ENCODE measurements at places on chromosomes 3 and 15. TPM values are rescaled to one million over a fixed set of nuclear protein-coding genes. Genes with fewer than 3 reads are reported as not detected.

Gene C3orf20
- polyA plus RNA-seq, result 0.38 TPM

Gene RARRES1
- polyA plus RNA-seq, result 38.8 TPM

Gene ACOX2
- 38.7 TPM for polyA plus RNA-seq

DNA sequence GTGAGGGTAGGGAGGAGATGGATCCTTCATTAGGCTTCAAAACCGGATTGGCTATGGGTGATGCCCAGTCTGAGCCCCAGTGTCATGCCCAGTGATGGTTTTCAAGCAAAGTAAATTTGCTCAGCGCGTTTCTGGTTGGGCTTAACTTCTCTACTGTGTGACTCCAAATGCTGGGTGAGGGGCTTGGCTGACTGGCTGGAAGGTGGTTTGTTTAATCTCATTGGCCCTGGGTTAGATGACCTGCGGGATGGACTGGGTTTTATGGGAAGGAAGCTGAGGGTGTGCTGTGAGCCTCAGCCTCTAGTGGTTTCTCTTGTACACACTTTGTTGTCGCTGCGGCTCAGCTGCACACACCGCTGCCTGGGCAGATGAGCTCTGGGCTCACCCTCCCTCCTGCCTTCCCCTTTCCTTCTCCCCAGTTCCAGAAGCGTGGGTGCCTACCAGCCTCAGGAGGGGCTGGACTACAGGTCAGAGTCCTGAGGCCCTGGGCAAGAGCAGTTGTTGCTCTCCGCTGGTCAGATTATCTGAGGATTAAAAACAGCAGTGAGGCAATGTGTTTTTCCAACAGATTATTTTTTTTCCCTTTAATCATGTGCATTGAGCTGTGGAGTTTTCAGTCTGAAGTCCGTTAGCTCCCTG is 18.6 kb downstream of the PDIA5 start:
- no peak for DNase-seq

DNA sequence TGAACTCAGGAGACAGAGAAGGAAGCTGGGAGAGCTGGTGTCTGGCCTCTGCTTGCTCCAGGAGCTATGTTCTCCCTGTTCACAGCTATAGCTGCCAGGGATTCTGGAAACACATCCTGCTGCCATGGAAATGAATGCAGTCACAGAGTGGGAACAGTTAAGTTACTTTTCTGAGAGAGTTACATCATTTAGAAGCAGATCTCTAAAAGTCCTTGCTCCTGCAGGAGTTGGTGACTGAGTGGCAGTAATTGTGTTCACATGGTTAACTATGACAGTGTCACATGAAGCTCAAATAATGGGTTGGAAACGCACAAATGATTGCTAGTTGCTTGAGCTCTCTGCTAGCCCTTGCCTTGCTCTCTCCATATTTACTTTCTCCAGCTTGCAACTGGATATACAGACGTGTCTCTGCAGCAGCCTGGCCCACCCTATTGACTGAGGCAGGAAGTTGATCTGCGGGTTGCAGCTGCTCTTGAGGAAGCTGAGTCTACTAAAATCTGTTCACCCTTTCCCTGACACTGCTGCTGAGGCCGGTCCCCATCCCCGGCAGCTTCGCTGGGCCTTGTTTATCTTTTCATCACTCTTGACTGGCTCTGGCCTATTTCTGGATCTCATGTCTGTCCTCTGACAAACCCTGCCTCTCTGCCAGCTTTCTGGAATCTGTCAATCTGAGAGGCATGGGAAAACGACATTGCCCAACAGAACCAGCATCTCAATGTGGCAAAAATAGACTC is 16.7 kb upstream of the ISLR start:
- no peak for DNase-seq

Gene GPR156
- polyA plus RNA-seq, result 2.3 TPM

Gene ITIH3
- 6.0 TPM for polyA plus RNA-seq

DNA sequence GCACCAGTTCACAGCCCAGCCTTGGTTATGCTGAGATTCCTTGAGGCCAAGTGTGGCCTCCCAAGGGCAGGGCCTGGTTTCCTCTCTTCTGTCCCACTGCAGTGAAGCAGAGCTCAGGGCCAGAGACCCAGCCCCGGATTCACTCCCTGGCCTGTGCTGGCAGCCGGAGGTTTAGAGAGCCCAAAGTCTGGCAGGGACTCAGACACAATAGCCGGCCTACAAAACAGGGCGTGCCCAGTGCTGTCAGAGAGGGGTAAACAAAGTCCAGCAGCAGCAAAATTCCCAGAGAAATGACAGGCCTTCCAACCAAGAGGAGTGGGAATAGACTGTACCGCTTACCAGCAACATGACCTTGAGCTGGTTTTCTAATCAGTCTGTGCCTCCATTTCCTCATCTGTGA is 14.0 kb downstream of the VIPR1 start:
- no peak for DNase-seq

- DNase-seq, result no peak
Measured at GRCh38 chr3:127566833-127567232, 23.7 kb downstream of the TPRA1 start.

Gene P2RY13
- 1.8 TPM for polyA plus RNA-seq

Gene TNFAIP8L3
- polyA plus RNA-seq, result 2.0 TPM

Gene CLDN18
- 0.71 TPM for polyA plus RNA-seq

GRCh38 chr3:20343790-20344189 is 157.8 kb upstream of the SGO1 start:
- DNase-seq, result no peak

GRCh38 chr3:25139267-25139666 is 288.8 kb upstream of the RARB start:
- no peak for DNase-seq

- DNase-seq, result no peak
Measured at GRCh38 chr3:142165194-142165593, 15.8 kb upstream of the TFDP2 start.

DNA sequence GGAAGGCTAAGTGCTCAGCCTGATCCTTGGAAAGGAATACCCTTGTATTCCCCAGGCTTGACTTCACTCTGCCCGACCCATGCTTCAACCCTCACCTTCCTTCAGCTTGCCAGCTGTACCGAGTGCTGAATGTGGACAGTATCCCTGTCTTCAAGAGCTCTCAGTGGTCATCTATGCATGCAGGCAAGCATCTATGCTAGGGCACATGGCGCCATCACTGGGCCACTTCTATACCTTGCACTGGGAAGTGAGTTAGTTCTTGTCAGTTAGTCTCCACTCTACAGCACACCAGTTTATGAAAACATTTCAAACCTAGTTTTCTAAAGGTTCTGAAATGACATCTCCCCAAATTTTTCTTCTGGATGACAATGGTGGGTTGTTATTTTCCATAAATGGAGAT is 82.0 kb upstream of the MYRIP start:
- no peak for DNase-seq
